ENCODE measurements at places on chromosomes 12 and 14.

- DNase-seq, result no peak
These were observed 314.8 kb downstream of the SNAPC1 start for GRCh38 chr14:62076825-62077605.

GRCh38 chr14:72948481-72949138 lies 22.3 kb downstream of the DCAF4 start:
- peak; percentile 33 for DNase-seq

DNA sequence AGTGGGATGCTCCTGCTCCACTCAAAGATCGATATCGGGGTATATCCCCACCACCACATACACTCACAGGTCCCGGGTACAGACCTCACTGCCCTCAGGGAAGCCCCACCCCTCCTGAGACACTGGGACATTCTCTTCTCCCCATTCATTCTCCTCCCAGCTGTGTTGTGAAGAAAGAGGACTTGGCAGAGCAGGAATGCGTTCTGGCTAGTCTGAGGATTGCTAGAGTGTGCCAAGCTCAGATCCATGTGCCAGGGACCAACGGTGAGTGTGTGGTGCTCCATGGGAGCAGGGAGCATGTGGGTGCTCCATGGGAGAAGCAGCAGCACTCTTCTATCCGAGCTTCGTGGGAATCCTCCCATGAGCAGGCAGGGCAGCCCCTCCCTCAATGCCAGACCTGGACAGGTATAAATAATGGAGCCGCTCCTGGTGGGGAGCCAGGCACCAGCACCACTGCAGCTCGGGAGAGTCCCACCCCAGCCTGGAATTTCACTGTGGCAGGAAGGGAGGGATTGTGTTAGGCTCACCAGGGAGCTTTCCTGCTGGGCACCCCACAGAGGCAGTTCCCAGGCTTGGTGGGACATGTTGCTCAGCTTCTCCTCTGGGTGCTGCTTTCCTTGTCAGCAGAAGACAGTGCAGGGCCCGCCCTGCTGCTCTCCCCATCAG lies 2.3 kb upstream of the KRT5 start:
- no peak for DNase-seq

GRCh38 chr14:52021957-52022600 lies 32.7 kb downstream of the RTRAF start:
- no peak for DNase-seq
